Skin of body (tissue), 3 donors: ENCODE measurements at places on chromosomes 12 and 14. TPM values are rescaled to one million over a fixed set of nuclear protein-coding genes. Genes with fewer than 3 reads are reported as not detected.

ADCY4 gene
- 9.6 TPM for total RNA-seq

ARPC3 gene
- total RNA-seq: 113 TPM

GRCh38 chr12:89970722-89971121, 262.1 kb upstream of the ATP2B1 start:
- no peak for DNase-seq

- DNase-seq: no peak
These were observed 208.0 kb downstream of the SLC41A2 start for GRCh38 chr12:104750061-104750460.

DNA sequence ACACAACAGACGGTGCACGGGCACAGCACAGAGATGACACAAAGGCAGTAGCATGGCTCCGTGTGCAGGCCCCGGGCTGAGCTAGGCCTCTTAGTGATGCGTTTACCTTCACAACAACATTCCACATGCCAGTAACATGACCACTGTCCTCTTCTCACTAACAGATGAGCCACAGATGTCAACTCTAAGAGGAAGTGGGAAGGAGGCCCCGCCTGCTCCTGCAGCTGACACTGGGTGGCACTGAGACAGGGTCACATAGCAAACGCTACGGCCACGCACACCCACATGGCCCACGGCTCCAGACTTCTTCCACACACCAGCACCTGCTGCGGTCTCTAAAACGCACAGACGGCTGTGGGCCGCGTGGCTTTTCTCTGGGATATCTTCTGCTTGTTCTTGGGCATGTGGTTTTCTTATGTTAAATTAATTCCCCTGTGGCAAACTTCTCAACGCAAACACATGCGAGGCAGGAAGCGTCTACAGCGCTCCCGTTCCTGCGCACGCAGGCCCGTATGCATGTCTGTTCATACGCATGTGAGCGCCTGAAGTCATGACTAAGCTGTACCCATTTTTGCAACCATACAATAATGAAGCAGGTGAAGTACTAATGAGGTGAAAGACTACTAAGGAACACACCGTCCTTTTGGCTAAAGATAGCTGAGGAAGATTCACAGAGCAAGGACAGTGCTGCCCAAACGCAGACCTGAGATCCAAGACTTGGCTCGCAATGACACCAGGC, 26.8 kb downstream of the AMN start:
- DNase-seq: peak; percentile 52
